ENCODE measurements at places on chromosomes 2 and 18. TPM values are rescaled to one million over a fixed set of nuclear protein-coding genes. Genes with fewer than 3 reads are reported as not detected.
A peak's percentile ranks its signal among the peaks of the same experiment; 100 is the strongest.

DNA sequence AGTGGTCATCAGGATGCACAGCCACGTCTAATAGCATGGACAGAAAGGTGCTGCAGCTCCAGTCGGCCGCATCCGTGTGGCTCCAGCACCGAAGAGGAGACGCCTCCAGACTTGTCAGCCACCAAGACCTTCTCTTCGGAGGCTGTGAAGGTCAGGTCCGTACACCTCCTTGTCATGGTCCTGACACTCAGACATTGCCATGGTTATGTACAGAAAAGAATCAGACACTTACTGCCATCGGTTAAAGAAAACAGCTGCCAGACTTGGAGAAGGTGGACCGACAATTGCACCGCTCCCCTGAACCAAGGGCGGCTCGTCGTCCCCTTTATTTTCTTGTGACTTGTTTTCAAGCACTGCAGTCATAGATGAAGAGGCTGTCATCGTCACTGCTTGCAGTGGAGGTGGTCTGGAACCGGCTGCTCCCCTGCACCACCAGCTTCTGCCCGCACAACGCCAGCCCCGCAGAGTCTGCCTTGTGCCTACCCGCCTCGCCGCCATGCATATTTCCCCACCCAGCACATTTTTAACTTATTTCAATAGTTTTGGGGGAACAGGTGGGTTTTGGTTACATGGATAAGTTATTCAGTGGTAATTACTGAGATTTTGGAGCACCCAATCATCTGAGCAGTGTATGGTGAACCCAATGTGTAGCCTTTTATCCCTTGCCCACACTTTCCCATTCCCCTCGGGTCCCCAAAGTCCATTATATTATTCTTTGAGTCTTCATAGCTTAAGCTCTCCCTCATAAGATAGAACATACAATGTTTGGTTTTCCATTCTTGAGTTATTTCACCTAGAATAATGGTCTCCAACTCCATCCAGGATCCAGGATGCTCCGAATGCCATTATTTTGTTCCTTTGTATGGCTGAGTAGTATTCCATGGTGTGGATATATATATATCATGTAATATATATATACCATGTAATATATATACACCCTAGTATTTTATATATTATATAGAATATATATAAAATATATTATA is 18.1 kb downstream of the FBXO48 start:
- DNase-seq = peak; percentile 38

- DNase-seq = no peak
These were observed 376 bp downstream of the NDUFA10 start for GRCh38 chr2:240024766-240025165.

GRCh38 chr2:7180638-7181370 is 263.6 kb downstream of the RNF144A start:
- no peak for DNase-seq

- peak; percentile 77 for DNase-seq
These were observed 9.1 kb upstream of the ARID5A start for GRCh38 chr2:96527286-96528005.

Gene CHRNG
- not detected for total RNA-seq

DNA sequence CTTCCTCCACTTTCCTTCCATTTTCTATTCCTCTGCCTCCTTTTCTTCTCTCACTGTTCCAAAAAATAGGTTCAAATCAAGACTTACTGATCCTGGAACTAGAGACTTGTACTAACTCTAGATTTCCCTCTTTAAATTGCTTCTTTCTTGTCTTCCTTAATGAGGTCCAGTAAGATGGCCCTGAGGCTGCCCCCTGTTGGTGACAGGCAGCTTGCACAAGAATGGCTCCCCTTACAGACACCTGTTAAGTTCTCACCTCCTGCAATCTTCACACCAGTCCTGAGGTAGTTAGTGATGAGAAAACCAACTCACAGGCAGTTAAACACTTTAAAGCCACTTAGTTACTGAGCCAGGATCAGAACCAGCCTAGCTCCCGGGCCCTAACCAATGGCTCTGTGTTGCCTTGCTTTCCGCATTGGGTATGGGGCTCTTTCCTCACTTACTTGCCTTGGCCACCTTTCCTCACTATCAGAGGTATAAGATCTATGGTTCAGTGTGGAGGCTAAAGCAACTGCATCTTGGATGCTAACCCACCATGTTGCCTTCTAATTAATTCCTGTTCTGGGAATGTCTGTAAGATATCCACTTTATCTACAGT is 130.6 kb downstream of the AKAIN1 start:
- peak; percentile 19 for DNase-seq

DNA sequence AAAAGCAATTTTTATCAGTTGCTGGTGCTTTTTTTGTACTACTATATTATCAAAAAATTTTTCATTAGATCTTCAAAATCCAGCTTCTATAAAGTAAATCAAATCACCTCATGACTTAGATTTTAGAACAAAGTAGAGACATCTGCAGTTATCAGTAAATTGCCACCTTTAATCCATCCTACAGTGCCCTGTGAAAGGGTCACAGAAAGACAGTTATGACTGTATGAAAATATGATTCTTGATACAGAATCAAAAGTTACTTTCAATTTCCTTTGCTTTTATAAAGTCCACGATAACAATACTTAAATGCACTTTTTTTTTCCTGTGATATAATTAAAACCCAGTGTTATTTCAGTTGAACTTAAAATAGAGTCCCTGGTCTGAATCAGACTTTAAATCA is 61.4 kb downstream of the PRPF40A start:
- DNase-seq = no peak

Gene REL
- total RNA-seq = 24.0 TPM

Gene SIX3
- 0.08 TPM for total RNA-seq

Gene ACTG2
- total RNA-seq = not detected

GRCh38 chr2:24050041-24050979 is 769 bp downstream of the FKBP1B start:
- DNase-seq = peak; percentile 20

Gene SKOR2
- total RNA-seq = not detected

- no peak for DNase-seq
These were observed 42.9 kb downstream of the MREG start for GRCh38 chr2:215970425-215970824.

Gene PNPT1
- total RNA-seq = 46.4 TPM

Gene GPR55
- total RNA-seq = 7.4 TPM

DNA sequence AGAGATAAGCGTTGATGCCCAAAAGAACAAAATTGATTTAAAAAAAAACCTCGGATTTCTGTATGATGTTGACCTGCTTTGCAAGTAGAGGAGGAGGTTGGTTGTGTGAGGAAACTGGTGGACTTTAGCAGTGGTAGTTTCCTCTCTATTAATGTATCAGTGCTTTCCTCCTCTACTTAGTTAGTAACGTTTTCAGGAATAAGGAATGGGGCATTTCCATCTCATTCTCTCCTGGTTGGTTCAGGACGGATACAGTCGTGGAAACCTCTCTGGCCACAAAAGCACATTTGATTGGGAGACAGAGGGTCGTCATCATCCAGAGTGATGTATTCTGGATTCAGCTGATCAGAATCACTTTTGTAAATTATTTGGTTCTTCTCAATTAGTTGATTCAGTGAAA is 1.5 kb downstream of the FHOD3 start:
- no peak for DNase-seq

DNA sequence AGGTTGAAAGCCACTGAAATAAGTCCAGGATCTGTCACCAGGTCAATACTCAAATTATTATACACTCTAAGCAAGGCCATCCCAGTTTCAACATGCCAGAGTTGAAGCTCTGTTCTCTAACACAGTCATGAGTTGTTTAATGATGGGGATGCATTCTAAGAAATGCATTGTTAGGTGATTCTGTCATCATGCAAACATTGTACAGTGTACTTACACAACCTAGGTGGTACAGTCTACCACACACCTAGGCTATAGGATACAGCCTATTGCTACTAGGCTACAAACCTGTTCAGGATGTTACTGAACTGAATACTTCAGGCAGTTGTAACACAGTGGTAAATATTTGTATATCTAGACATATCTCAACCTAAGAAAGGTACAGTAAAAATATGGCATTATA is 162.2 kb downstream of the BAZ2B start:
- DNase-seq = no peak

GRCh38 chr18:5912566-5912965 is 17.2 kb upstream of the TMEM200C start:
- no peak for DNase-seq

Gene C1QL2
- not detected for total RNA-seq

GRCh38 chr2:64792300-64792699 is 138.6 kb upstream of the SERTAD2 start:
- no peak for DNase-seq

DNA sequence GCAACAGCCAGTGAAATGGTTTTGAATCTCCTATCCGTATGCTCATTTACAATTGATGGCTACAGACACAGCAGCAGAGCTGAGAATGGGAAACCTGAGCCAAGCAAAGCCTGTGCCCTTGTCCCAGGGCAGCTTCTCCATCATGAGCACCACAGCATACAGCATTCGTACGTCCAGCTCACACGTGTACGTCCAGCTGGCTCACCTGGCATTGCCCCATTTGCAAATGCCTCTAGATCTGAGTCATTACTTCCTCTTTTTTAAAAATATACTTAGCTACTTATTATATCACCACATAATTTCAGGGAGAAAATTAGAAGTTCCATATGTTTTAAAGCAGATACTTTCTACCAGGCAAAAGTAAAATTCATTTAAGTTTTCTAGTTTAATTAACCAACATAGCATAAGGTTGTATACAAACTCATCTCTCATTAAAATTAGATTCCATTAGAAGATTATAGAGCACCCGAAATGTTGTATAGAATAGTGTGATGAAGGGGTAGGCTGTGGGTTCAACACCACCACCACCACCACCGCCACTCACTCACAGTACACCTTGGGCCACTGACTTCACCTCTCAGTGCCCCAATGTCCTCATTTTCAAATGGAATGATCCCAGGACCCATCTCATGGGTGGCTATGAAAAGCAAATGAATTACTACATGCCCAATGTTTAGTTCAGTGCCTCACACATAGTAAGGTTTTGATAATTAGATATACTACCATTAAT is 31.4 kb upstream of the TMEM177 start:
- DNase-seq = no peak

Gene REEP1
- total RNA-seq = not detected

GRCh38 chr2:9303528-9304225 is 97.1 kb downstream of the ASAP2 start:
- no peak for DNase-seq

Gene FLACC1
- total RNA-seq = 2.7 TPM

DNA sequence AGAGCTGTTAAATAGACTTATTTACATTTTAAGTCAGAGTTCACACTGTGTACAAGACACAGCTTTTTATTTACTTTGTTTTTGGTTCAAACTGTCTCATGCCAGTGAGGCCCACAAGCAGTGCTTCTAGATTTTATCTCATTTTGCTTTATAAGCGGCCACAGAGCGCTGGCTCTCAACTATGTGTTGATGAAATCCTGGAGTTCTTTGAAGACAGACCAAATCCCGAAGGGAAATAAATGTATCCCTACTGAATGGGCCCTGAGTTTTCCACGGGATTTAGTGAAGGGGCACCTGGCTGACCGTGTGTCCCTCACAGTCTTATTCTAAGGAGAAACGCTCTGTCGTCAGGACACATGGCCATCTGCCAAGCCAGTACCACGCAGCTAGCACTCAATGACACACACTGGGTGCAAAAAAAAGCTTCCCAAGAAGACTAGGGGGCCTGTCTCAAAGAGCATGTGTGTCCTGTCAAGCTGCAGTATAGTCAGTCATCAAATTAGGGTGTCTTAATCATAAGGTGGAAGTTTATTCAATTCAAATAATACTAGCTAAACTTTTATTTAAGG is 23.4 kb downstream of the LYPD1 start:
- no peak for DNase-seq

GRCh38 chr18:70299393-70299792 is 10.5 kb downstream of the SOCS6 start:
- no peak for DNase-seq

DNA sequence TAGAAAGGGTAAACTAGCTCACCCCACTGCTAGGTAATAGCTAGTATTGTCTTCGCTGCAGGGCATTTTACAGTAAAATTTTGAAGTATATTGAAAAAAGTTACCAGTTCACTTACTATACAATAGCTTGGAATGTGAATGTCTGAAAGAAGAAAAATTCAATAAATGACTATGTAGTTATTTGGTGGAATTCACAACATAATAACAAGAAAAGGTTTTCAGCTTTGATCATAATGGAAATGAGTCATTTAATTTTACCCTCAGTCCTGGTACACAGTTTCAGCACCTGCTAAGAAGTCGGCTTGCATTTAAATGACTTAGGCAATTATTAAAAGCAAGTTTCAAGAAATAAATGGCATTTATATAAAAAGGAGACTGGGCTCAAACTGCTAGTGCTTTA is 90.4 kb downstream of the NUP35 start:
- DNase-seq = no peak

DNA sequence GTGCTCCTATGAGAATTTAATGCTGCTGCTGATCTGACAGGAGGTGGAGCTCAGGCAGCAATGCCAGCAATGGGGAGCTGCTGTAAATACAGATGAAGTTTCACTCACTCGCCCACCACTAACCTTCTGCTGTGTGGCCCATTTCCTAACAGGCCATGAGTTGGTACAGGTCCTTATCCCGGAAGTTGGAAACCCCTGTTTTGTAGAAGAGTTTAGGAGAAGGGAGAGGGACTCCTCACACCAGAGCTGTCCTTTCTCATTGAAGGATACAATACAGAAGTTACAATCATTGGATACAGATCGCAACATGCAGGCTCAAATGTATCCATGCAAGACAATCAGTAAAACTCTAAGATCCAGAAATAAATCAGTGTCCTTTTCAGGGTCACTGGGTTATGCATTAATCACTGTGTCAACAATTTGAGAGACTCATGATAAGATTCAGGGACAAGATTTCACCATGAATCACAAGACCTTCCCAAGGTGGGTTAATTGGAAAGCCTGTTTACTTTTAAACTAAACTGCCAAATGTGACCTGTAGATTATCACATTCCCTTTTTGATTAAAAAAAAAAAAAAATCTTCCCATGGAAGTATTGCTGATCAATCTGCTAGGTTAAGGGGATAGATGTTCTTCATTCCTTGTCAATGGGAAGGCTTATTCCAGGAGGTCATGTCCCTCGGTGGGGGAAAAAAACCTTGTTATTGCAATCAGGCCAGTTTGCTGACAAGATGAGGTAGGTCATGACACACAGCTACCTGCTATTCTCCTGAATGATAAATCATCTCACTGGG is 97.2 kb downstream of the SP100 start:
- DNase-seq = no peak

GRCh38 chr2:86441882-86442641 is 891 bp downstream of the KDM3A start:
- DNase-seq = peak; percentile 77

DNA sequence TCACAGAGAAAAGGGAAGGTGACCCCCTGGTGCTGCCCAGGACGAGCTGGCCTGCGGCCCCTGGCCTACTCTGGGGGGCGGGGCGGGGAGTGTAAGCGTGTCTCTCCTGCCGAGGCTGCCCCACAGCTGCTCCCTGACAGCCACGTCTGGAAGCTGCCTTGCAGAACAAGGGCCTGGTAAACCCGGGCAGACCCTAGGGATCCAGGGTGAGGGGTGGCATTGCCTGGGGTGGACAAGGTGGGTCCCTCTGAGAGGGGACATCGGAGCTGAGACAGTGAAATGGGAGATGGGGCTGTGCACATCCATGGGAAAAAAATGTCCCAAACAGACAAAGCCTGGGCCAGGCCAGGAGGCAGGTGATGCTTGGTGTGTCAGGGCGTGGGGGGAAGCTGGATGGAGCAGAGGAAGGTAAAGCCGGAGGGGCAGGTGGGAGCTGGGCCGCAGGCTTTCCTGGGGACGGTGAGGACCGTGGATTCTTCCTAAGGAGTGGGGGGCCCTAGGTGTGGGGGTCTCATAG is 66.0 kb upstream of the HDAC4 start:
- no peak for DNase-seq

- DNase-seq = no peak
These were observed 2.5 kb downstream of the TMBIM1 start for GRCh38 chr2:218289639-218290315.
